Femur (tissue), 1 donor: ENCODE measurements at places on chromosomes 6 and 20.

DNA sequence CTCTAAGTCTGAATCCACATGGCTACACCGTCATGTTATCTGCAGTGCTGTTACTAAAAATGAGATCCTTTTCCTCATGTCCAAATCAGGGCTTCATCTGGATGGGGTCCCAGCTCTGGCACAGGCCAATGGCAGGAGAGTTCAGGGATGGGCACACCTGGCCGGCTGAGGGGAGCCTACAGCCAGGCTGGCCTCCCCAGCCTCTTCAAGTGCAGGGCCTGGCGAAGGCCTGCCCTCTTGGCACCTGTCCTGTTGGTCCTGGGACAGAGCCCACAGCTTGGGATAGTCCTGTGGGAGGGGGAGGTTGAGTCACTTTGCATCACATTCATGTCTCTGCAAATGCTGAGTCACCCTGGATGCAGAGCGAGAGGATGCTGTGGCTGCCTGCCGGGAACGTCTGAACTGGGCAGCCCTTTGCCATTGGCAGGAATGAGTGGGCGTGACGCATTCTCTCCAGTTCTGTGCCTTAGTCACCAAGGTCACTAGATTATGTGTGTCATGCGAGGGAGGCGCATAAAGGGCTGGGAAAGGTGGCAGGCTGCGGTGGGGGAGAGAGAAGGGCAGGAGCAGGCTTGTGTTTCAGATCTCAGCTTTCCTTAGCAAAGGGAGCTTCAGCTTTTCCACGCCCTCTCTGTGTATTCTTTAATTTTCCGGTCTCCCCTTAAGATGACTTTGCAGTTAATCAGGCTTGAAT, 223.2 kb upstream of the ECI2 start:
- peak; percentile 79 for DNase-seq

DNA sequence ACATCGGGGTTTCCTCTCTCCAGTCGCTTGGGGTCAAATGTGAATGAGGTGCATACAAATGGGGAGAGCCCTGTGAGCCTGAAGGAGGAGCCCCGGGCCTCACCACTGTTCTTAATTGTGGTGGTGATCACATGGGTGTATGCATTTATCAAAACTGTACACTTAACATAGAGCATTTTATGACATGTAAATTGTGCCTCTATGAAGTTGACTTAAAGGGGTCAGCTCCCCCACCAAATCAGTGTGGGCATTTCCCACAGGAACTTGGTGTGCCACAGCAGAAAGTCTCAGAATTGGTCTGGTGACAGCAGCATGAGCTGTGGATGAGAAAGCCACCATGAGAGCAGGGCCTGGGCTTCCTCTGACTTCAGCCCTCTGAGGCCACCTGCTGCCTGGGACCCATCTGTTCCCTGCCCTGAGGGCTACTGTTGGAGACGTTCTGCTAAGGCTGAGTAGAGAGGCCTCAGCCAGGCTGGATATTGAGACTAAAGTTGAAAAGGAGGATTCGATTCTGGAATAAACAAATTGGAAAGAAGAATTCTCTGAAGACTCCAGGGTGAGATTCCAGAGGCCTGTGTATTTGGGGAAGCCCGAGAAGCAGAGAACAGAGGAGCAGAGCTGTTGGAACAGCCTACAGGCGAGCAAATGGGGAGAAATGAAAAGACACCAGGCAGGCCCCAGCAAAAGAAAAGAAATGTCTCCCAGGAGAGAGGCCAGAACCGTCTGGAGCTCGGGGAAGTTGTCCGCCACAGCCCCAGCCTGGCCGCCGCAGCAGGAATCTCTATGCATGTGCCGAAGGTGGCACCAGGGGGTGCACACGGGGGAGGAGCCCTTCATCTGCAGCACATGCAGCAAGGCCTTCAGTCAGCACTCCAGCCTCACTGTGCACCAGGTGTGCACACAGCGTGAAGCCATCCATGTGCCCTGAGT, 37.6 kb upstream of the XRN2 start:
- DNase-seq, result no peak

GRCh38 chr6:32254761-32255198, 30.9 kb upstream of the NOTCH4 start:
- peak; percentile 37 for DNase-seq

- DNase-seq, result no peak
Observed at GRCh38 chr6:42021847-42022754, 28.2 kb upstream of the TAF8 start.

- DNase-seq, result no peak
Observed at GRCh38 chr6:89482126-89482525, 49.2 kb downstream of the ANKRD6 start.

GRCh38 chr6:36266913-36267644, 2.8 kb upstream of the PNPLA1 start:
- no peak for DNase-seq

- DNase-seq, result peak; percentile 51
Observed at GRCh38 chr6:11650025-11650696, 112.6 kb downstream of the TMEM170B start.

GRCh38 chr6:89302936-89303335, 12.2 kb downstream of the GABRR2 start:
- DNase-seq, result no peak

GRCh38 chr6:109303640-109304283, 78.5 kb downstream of the CD164 start:
- DNase-seq, result no peak

GRCh38 chr6:14132921-14133275, 15.3 kb downstream of the CD83 start:
- DNase-seq, result no peak

DNA sequence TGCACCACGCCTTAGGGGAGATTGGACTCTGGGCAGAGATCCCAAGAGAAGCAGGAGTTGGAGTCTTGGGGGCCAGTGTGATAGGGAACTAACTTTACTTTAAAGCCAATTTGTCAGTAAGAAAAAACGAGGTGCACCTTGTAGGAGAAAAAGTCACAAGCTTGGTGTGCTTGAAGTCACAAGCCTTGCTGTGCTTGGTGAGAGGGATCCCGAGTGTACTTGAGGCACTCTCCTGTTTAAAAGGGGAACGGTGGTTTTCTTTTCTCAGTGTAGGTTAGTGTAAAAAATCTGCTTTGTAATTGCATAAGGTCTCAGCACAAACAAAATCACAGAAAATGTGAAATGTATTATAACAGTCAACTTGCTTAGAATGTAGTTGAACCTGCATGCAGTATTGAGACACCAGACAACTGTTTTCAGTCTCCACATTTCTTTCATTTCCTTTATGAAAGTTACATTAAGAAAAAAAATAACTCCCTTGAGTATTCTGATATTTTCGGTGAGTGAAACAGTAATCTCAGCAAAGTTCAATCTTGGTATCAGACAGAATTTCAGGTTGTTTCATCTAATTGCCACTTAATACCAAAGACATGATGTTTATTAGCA, 111.1 kb upstream of the DUSP22 start:
- DNase-seq, result no peak

DNA sequence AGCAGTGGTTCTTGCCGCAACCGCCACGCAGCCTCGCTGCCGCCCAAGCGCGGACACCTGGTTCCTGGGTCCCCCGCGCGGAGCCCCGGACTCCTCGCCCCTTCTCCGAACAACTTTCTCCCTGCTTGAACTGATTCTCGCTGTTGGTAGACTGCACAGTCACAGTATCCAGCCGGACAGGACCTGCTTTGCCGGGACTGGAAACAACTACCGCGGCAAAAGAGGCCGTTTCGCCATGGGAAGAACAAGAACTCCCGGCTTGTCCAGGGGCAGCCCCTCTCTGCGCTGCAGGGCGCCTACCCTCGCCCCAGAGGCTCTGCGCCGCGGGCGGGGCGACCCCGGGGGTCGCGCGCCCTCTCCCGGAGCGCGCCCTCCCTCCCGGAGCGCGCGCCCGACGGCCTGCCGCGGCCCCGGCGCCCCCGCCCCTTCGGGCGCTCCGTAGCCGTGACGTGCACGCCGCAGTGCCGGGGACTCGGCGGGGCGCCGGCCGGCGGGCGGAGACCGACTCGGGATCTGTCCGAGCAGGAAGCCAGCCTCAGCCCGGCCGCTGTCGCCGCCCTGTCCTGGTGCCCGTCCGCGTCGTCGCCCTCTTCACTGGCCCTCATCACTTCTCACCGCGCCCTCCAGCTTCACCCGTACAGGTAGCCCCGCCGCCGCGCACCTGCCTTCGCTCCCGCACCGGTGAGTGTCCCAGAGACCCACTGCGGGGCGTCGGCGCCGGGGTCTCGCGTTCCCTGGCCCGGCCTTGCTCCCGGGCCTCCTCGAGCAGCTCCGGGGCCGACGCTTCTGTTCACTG, at the start of gene MYO6:
Gene MYO6 (plus strand): TSS at position 497 of the 796 bp plus-strand sequence. CDS start 68,309 bp downstream, outside the sequence.
- peak; percentile 78 for DNase-seq

DNA sequence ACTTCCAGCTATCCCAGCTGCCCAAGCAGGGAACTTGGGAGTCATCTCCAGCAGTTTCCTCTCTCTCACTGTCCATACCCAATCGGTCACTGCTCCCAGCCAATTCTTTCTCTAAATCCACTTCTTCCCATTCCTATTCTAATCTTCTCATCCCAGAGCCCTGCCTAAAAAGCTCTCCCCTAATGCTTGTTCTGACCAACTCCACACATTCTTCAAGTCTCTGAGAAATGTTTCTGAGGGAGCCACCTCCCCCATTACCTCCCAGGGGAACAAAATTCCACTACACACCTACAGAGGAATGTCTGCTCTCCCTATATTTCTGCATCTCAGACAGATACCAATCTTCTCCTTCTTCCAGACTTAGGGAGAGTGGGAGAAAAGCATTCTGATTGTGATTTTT, 14.0 kb downstream of the SLC17A4 start:
- no peak for DNase-seq

- DNase-seq, result no peak
Observed at GRCh38 chr6:73030257-73030656, 195.0 kb downstream of the KHDC1L start.

DNA sequence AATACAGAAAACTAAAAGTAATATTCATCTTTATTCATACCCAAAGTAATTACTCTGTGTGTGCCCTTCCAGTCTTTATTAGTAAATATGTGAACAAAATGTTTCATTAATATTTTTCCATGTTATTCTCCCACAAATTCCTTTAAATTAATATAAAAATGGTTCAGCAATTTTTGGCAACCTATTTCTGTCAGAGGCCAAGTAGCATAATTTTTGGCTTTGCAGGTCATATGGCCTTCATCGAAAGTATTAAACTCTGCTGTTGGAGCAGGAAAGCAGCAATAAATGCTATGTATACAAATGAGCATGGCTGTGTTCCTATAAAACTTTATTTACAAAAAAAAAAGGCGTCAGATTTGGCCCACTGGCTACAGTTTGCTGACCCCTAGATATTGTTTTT, 16.1 kb downstream of the ZC2HC1B start:
- DNase-seq, result no peak

DNA sequence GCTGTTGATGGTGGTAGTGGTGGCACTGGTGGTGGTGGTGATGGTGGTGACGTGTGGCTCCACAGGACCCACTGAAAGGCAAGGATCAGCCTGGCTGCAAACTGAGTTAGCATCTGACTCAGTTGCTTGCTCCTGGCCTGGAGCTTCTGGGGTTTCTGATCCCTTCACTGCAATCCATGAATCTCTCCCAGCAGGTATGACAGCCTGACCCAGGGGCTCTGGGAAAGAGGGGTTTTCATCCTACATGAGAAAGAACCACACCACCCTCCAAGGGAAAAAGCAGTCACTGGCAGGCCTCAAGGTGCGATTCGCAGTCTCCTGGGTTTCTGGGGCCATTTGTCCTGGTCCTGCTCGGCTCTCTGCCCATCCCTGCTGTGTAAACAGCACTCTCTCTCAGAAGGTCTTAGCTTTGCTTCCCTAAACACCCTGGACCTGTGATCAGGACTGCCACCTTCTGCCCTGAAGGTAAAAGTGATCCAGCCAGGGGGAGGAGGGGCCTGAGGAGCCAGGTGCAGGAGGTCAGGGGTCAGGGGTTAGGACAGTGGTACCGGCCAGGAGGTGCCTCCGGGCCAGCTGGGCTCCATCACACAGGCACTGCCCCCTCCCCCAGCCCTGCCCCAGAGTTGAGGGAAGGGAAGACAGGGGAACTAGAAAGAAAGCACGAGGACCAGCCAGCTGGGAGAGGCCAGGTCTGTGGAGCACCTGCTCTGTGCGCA, 152.0 kb downstream of the BMP7 start:
- no peak for DNase-seq

GRCh38 chr6:10451828-10452509, 37.1 kb upstream of the TFAP2A start:
- DNase-seq, result no peak

GRCh38 chr6:144314003-144314485, 28.9 kb downstream of the UTRN start:
- DNase-seq, result peak; percentile 43

DNA sequence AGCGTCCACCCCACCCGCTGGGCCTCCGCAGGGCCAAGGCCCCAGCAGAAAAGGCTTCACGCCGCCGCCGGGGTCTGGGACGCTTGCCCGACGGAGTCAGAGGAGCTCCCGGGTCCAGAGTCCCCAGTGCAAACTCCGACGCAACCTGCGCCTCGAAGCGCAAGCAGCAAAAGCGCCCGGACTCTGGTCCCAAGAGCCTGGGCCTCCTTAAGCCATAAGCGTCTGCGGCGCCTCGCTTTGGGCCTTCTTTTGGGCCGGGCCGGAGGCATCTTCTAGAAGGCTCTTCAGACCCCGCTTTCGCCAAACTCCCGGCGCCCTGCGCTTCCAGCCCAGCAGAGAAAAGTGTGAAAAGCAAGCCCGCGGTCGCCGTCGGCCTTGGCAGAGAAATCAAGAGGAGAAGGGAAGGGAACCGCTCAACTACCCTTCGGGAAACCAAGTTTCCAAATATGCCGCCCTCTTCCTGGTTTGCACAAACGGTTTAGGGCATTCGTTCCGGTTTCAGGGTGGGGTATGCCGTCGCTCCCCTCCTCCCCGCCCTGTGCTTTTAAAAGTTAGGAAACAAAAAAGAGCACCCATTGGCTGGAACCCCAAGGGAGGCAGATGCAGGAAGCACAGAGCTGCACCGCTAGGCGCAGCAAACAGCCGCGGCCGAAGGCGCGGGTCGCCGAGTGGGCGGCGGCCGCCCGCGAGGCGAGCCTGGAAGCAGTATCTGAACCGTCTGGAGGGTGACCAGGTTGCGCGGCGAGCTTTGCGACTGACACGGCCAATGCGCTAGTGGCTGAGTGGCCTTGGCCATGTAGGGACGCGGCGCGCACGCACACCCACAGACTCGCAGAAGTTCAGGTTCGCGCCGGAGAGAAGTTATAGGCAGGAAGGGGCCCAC, 1.2 kb downstream of the TBX18 start:
- peak; percentile 73 for DNase-seq

- no peak for DNase-seq
Observed at GRCh38 chr20:62496568-62497218, 20.9 kb upstream of the GATA5 start.

- no peak for DNase-seq
Observed at GRCh38 chr20:49270177-49270576, 7.7 kb downstream of the ZNFX1 start.

GRCh38 chr20:50328222-50328979, 137.8 kb downstream of the CEBPB start:
- no peak for DNase-seq
